ENCODE measurements at places on chromosomes 6 and 20.

- DNase-seq = no peak
Measured at GRCh38 chr6:156992020-156992804, 215.0 kb downstream of the ARID1B start.

DNA sequence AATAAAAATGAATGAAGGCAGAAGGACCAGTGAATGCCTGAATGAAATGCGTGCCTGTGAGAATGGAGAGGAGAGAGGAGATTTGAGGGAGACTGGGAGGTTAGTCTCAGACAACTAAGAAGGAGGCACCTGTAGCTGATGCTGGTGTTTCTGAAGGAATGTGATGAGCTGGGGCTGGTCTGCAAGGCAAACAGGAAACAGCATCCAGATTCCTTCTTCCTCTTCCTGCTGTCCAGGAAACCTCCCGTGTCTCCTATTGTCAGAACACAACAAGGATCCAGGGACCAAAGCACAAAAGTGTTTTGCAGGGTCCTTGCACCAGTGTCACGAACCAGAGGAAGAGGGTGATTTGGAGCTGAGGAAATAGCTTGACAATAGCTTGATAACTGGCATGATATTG, 50.4 kb upstream of the TAB2 start:
- no peak for DNase-seq

DNA sequence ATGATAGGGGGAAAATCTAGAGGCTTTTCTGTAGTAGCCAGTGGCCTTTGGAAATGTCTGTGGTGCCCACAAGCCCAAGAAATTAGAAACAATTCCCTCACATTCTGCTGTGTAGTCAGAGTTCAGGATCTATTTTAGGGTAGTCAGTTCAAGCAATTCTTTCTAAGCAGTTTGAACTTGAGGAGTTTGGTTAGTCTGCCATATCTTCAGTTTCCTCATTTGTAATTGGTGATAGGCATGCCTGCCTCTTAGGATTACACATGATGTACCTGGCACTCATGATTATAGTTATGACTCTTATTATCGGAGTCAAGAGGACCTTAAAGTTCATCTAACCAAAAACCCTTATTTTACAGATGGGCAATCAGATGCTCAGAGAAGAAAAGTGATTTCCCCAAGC, 21.2 kb upstream of the MEP1A start:
- DNase-seq = no peak

DNA sequence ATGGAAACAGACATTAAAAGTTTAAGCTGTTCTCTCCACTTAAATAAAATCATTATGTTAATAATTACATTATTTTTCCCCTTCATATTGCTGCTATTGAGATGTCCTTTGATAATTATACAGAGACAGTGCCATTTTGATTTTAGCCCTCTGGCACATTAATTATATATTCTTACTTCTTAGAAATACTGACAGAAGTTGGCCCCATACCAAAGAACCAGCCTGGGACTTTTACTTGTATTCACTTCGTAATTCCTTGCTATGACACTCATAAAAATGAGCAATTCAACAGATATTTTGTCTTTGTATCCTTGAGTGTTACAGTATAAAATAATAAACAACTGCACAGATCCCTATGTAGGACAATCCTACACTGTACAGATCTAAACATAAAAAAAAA, 743.7 kb downstream of the TBC1D32 start:
- no peak for DNase-seq

DNA sequence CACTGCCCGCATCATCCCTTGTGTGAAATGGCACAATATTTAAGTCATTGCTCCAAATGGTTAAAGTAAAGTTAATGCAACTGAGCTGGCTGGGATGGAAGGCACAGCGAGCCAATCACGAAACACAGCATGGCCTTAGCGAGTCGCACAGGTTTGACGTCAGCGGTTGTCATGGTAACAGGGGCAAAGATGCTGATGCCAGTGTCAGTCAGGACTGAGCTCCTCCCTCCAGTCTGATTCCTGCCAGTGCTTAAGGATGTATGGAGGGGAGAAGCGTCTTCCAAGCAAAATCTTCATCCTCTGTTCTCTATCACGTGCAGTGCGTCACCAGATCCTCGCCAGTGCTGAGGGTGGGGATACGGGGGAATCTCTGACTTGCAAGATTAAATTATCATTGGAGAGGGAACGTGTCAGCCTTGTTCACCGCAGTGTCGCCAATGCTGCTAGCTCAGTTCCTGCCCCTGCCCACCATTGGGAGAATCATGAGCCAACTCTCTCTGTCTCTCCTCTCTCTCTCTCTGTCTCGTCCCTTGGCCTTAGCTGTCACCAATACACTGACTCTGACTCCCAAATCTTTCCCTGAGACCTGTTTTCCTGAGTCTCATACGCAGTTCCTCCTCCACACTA, 24.5 kb downstream of the TSPYL4 start:
- no peak for DNase-seq

GRCh38 chr6:48845219-48845618, 617.8 kb downstream of the MMUT start:
- DNase-seq = no peak

DNA sequence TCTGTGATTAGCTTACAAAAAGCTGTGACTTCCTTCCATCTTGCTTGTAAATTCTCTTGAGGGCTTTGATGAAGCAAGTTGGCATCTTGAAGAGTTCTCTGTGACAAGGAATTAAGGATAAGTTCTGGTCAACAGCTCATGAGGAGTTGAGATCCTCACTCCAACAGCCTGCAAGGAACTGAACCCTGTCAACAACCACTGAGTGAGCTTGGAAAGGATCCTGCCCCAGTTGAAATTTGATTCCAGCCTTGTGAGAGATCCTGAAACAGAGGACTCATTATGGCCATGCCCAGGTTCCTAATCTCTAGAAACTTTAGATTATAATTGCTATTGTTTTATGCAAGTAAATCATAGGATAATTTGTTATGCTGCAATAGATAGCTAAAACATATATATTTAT, 133.7 kb downstream of the PTCHD4 start:
- DNase-seq = no peak

- DNase-seq = no peak
Measured at GRCh38 chr6:25311331-25311840, 32.2 kb downstream of the CARMIL1 start.

DNA sequence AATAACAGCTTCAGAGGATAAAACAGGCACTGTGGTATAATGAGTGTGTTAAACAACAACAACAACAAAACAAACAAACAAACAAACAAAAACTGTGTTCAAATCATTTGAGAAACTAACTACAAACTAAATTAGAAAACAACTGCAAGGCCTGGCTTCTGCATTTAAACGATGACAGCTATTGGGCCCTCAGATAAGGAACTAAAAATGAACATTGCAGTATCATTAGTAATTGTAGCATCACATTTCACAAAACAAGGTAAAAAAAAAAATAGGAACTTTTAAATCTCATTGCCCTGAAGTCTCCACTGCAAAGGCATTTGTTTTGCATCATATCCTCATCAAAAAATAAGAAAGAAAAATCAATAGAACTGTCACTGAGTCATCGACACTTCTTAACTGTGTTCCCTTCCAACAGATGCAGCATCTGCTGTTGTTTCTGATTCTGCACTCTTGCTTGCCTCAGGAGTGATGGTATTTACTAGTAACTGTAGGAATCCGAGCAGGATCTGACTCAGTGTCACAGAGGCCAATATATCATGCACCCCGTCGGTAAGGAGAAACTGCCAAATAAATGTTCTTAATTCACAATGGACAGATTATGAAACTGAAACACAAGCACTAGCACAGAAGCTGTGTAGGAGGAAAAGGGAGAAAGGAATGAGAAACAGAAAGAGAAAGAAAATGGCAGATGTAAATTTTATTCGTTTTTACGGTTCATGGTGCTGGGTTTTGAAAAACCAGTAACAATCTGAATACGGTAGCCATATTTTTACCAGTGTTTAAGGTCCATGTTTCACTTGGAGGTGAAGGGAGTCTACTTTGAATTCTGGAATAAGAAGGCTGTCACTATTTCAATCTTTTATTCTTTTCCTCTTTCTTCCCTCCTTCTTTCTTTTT, 365.7 kb upstream of the EPHA7 start:
- no peak for DNase-seq

GRCh38 chr6:1390133-1390945, 963 bp downstream of the FOXF2 start:
- no peak for DNase-seq

- DNase-seq = no peak
Measured at GRCh38 chr6:14520536-14520935, 403.0 kb downstream of the CD83 start.

GRCh38 chr6:3283641-3284435, 25.1 kb downstream of the PSMG4 start:
- DNase-seq = no peak

GRCh38 chr6:160102956-160103824, 18.4 kb upstream of the SLC22A1 start:
- DNase-seq = no peak

DNA sequence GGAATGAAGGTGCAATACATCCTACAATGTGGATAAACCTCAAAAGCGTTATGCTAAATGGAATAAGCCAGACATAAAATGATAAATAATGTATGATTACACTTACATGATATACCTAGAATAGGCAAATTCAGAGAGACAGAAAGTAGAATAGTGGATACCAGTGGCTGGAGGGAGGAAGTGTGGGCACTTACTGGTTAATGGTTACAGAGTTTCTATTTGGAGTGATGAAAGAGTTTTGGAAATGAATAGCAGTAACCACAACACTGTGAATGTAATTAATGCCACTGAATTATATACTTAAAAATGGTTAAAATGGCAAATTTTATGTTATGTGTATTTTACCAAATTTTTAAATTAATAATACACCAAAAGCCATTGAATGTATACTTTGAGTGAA, 71.4 kb upstream of the CST7 start:
- DNase-seq = no peak

DNA sequence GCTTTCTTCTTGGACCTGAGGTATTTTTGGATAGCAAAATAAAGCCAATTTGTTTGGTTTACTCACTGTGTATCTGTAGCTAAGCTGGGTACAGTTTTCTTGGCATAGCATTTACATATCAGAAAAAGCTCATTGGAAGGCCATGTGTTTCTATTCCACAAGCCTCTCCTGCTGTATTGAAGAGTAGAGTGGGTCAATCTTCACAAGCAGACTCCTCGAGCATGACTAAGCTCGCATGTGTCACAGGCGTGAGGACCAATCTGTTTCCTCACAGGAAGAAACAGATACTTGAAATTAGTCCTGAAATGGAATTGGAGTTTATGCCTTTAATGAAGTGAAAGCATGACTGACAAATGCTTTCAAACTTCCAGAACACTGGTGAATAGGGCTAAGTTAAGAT, 1279.0 kb upstream of the MAP3K7 start:
- no peak for DNase-seq

DNA sequence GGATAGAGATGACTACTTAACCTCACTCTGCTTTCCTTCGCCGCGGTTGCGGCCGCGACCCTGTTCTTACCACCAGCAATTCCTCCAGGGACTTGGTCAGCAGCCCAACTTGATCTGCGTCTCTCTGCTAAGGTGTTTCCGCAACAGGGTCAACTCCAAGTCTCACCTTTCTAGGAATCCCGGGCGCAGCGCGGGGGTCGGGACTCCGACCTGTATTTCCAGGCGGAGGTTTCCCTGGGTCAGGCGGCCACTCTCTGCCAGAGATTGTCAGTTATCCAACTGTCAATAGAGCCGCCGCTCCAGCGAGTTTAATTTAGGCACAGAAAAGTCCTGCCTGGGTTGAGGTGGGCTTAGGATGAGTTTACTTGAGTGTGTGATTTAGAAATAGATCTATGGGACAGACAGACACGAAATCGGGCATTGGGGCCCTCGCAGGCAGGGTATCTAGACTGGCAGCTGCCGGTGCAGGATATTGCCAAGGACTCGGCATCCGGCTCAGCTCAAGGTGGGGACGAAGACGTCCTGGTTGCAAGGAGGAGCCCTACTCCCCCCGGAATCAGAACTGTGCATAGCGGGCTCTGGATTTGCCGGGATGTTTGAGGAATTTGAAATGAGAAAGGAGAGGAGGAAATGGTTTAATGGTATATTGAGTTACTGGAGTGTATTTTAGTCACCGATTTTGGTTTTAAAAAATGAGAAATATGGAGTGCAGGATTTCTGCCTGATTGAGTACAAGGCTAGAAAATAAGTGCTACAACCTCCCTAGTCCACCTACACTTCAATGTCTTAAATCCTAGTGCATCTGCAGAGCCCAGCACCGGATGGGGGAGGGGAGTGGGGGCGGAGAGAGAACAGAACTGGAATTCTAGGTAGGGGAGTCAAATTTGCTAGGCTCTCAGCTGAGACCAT, 23.7 kb downstream of the POM121L2 start:
- no peak for DNase-seq

- DNase-seq = no peak
Measured at GRCh38 chr20:48823960-48824498, 3.8 kb downstream of the PREX1 start.

All from stimulated activated CD8-positive, alpha-beta memory T cell treated with anti-CD3 and anti-CD28 coated beads, Interleukin-4, amount 100 ng/mL, for 1 hour (primary cell).